ENCODE measurements at places on chromosomes 13 and 19.

- DNase-seq = no peak
Measured at GRCh38 chr13:49347650-49348385, 96.0 kb downstream of the CAB39L start.

DNA sequence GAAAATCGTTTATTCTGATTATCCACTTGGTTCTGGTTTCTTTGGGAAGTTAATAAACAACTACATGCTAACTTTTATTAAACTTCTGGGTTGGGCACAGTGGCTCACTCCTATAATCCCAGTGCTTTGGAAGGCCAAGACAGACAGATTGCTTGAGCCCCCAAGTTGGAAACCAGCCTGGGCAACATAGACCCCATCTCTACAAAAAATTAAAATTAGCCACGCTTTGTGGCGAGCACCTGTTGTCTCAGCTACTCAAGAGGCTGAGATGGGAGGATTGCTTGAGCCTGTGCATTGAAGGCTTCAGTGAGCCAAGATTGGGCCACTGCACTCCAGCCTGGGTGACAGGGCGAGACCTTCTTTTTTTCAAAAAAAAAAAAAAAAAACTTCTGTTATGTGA lies 21.7 kb downstream of the GPR180 start:
- DNase-seq = no peak

- DNase-seq = no peak
Measured at GRCh38 chr13:51928231-51928630, 66.5 kb downstream of the CCDC70 start.

GRCh38 chr13:38430796-38431195 lies 81.1 kb downstream of the UFM1 start:
- DNase-seq = no peak

DNA sequence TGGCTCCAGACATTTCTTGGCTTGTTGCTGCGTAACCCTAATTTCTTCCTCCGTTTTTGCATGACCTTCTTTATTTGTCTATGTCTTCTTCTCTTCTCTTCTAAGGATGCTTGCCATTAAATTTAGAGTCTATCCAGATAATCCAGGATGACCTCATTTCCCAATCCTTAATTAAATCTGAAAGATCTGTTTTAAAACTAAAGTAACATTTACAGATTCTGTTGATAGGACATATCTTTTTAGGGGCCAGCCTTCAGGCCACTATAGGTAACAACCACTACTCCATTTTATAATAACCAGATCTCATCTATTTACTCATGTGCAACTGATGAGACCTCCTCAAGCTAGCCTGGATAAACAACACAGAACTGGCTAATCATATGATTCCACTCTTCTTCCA lies 490.5 kb upstream of the SLC10A2 start:
- no peak for DNase-seq

DNA sequence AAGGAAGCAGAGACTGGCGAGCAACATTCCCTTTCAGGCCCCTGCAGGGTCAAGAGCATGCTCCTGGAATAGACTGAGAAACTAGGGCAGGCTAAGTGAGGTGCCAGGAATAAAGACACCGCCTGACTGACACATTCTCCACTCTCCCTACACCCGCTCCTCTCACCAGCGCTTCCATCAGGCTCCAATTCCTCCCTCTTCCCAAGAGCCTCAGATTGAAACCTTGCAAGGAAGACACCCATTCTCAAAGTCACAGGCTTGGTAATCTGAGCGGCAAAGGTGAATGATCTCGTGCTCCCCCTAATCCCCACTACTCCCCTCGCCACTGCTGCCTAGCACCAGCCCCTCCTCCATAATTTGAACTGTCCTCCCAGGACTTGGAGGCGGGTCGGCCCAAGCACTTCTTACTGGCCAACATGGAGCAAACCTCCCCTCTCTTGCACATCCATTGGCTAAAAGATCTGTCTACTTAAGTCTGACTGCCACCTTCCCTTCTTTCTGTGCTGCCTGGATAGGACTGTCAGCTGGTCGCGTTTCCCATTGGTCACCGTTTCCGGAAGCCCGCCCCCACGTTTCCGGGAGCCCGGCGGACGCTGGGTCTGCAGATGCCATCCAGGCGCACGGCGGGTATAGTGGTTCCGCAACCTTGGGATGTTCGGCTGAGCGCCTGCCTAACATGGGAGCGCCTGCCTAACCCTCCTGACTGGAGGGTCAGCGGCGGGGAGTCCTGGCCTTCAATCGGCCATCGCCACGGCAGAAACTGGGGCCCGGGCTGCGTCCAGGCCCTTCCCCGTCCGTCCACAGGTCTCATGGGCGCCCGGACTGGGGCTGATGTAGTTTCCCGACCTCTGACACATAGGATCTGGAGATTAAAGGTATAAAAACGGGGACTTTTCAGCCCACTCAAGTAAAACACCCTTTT lies 33.6 kb downstream of the ZNF383 start:
- peak; percentile 69 for DNase-seq

- no peak for DNase-seq
Measured at GRCh38 chr13:51396352-51396751, 56.5 kb downstream of the INTS6 start.

- DNase-seq = no peak
Measured at GRCh38 chr19:48400018-48400742, 6.7 kb downstream of the GRIN2D start.

DNA sequence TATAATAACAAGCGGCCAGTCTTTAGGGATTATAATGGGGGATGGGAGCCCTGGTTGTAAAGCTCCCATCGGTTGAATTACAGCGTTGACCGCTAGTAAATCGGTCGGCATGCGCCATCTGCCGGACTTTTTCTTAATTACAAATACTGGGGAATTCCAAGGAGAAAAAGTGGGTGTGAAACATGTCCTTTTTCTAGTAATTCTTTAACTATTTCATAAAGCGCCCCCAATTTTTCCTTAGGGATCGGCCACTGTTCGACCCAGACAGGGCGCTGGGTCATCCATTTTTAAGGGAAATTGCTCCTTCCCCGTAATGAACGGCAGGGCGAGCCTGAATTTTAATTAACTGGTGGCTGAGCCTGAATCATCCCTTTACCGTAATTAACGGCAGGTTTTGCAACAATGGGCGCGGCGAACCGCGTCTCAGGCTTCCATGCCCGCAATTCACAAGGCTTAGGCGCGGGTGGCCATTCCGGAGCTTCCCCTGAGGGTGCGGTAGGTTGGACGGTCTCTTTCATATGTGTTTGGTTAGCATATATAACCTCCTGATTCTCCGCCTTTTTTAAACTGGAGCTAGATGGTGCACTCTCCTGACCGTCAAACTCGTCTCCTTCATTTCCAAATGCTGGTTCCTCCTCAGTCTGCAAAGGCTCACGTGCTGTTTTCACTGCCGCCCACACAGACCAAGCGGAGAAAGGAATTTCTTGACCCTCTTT lies 30.2 kb upstream of the EVI5L start:
- DNase-seq = peak; percentile 16

DNA sequence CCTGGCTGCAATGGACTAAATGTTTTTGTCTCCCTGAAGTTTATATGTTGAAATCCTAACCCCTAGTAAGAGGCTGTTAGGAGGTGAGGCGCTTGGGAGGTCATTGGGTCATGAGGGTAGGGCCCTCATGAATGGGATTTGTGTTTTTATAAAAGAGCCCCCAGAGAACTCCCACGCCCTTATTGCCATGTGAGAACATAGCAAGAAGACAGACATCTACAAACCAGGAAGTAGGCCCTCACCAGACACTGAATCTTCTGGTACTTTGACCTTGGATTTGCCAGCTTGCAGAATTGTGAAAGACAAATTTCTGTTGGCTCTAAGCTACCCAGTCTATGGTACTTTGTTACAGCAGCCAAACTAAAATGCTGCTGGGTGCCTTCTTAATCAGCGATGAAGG lies 96.1 kb upstream of the SPATA13 start:
- no peak for DNase-seq

- no peak for DNase-seq
Measured at GRCh38 chr13:56861476-56861875, 279.2 kb upstream of the PRR20A start.

Data from C1 segment of cervical spinal cord (tissue), 14 donors.